MCF 10A (cell line): ENCODE measurements at places on chromosomes 7 and 10.

DNA sequence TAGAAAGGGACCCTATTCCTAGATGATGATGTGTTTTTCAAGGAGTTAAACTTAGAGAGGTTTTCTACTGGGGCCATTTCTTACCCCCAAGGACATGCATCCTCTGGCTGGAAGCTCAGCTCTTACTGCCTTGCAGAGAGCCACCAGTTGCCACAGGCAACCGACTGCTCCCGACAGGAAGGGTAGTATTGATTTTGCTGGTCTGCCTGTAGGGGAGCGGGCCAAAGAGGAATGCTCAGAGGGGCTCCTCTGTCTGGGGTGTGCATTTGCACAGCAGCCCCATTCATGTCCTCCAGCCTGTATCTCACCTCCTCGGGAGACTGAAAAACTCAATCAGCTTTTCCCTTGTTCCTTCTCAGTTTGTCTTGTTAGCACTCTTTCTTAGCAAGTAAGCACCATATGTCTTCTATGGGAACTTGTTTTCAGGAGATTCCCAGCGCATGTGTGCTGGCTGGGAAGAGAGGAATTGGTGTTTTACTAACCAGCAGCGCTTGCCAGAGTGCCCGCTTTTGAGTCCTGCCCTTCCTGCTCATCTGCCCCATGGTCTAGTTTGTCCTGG, 739.0 kb upstream of the GALNT17 start:
- H3K36me3 ChIP-seq = no peaks in the 10 kb centered on the region
- no peak for DNase-seq
- no peaks in the 10 kb centered on the region for H3K27me3 ChIP-seq
- no peak overlapping the region for H3K27ac ChIP-seq

DNA sequence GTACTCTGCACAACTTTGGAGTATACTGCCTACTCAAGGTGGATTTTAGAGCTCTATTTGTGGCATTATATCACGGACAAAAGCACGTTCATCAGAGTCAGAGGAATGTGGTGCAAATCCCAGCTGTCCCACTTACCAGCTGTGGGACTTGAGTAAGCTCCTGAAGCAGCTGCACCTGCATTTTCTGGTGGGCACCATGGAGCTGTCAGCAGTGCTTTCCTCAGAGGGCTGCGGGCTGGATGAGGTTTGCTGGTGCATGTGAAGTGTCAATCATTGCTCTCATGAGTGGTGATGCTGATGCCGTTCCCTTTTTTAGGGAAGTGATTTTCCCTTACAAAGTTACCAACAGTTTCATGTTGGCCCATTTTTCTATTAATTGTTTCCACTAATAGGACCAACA, 53.4 kb downstream of the EGFR start:
- DNase-seq = no peak
- H3K36me3 ChIP-seq = peaks cover 70% of the 10 kb centered on the region
- peaks cover 45% of the 10 kb centered on the region for H3K4me1 ChIP-seq
- no peak overlapping the region for H3K4me3 ChIP-seq
- H3K27ac ChIP-seq = no peak overlapping the region
- no peaks in the 10 kb centered on the region for H3K27me3 ChIP-seq

DNA sequence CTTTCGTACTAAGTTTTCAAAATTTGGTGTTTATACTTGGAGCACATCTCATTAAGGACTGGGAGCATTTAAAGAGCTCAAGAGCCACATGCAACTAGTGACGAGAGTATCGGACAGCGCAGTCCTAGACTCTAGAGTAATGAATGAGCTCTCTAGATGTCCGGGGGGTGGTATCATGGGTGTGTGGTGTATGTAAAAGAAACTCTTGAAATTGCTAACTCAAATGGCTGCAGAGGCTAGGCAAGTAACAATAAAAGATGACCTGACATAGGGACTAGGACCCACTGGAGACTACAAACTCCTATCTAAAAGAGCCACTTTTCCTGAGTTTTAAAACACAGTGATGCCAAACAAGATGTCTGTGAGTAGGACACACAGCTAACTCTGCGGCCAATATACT, 14.0 kb downstream of the MYOZ1 start:
- no peak overlapping the region for H3K27ac ChIP-seq
- peak overlapping the region; percentile 28 for H3K4me3 ChIP-seq
- H3K36me3 ChIP-seq = peaks cover 7% of the 10 kb centered on the region
- no peaks in the 10 kb centered on the region for H3K27me3 ChIP-seq
- H3K4me1 ChIP-seq = peaks cover 8% of the 10 kb centered on the region
- no peak for DNase-seq

- no peak for DNase-seq
- peaks cover 15% of the 10 kb centered on the region for H3K4me1 ChIP-seq
- peaks cover 5% of the 10 kb centered on the region for H3K36me3 ChIP-seq
These were observed 22.9 kb upstream of the C10orf105 start for GRCh38 chr10:71742301-71743088.

GRCh38 chr10:59460601-59461000, 98.3 kb upstream of the FAM13C start:
- H3K27ac ChIP-seq = no peak overlapping the region
- H3K36me3 ChIP-seq = no peaks in the 10 kb centered on the region
- DNase-seq = no peak
- H3K4me1 ChIP-seq = no peaks in the 10 kb centered on the region
- H3K4me3 ChIP-seq = no peak overlapping the region
